ENCODE measurements at places on chromosomes 7 and 10.
A peak's percentile ranks its signal among the peaks of the same experiment; 100 is the strongest.

DNA sequence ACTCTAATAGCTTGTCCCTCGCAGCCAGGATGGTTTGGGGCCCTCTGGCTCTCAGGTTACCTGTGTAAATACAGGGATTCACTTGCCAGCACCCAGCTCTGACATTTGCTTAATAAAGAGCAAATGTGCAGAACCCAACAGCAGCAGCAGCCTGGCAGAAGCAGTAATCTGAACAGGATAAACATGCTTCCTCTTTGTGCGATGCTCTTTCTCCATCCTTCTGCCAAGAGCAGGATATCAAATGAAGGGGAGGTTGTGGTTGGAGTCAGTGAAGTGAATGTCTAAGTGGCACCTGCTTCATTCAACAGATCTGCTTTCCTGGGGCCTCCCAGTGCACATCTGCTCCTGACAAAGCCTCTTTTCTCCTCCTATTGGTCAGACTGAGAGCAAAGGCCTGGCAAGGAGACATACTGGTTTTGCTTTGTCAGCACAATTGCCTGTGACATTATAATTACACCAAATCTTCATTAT lies 130.3 kb downstream of the NRF1 start:
- DNase-seq: no peak

DNA sequence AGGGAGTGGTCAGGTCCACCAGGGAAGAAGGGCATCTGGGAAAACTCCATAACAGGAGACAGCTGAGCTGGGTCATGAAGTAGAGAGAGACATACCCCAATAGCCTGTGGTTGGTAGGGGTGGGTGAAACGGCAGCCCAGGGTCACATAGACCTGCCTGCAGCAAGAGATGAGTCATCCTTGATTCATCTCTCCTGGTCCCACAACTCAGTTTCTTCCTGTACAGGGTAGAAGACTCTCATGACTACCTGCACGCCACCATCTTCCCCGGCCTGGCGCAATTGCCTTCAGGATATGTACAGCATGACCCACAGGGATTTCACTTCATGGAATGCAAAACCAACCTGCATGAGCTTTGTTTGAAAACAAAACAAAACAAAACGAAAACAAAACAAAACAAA lies 45.1 kb upstream of the ADAM12 start:
- no peak for DNase-seq

GRCh38 chr10:87960230-87960629 lies 96.8 kb downstream of the PTEN start:
- DNase-seq: no peak

DNA sequence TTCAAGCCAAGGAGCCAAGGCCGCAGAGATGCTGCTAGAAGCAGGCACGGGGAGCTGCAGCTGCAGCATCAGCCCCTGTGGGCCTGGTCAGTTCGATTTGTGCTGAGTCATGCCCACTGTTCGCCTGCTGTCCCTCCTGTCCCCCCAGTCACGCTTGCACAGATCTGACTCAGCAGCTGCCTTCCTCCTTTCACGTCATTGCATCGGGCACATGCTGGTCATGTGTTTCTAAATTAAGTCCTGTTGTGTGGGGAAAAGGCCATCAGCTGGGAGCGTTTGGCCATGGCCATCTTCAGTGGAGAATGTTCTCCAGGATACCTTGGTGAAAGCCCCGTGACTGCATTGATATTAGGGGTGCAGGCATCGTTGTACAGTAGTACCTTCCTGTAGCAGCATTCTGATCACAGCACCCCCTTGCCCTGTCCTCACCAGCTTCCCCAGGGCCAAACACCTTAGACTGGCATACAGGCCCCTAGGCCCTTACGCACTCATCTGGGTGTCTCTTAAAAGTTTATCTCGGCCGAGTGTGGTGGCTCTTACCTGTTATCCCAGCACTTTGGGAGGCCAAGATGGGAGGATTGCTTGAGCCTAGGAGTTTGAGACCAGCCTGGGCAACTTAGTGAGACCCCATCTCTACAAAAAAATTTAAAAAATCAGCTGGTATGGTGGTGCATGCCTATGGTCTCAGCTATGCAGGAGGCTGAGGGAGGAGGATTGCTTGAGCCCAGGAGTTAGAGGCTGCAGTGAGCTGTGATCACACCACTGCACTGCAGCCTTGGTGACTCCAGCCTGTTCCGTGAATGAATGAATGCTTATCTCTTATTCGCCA lies 23.2 kb downstream of the POR start:
- no peak for DNase-seq

DNA sequence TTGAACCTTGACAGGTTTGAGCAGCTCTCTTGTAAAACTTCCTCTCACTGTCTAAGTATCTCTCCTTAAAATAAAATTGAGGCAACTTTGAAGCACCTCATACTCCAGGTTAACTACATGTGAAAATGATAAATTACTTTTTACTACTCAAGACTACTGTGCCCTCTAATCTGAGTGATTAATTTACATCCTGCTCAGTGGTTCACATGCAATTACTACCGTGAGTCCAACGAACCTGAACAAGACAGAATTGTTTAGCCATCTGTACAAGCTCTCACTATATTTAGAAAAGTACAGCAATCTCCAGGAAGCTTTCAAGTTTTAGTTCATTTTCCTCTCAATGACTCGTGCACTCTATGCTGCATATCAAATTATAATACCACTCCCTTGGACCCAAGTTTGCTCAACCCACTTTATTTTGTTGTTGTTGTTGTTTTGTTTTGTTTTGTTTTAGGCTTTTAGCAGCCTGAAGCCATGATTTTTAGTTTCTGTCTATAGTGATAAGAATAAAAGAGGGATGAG lies 21.2 kb downstream of the PDE1C start:
- DNase-seq: no peak

- DNase-seq: no peak
Observed at GRCh38 chr7:78493401-78493800, 694.8 kb downstream of the PHTF2 start.

GRCh38 chr10:11861341-11861740 lies 38.2 kb downstream of the PROSER2 start:
- no peak for DNase-seq

GRCh38 chr7:17144322-17144721 lies 154.1 kb upstream of the AHR start:
- peak; percentile 70 for DNase-seq

DNA sequence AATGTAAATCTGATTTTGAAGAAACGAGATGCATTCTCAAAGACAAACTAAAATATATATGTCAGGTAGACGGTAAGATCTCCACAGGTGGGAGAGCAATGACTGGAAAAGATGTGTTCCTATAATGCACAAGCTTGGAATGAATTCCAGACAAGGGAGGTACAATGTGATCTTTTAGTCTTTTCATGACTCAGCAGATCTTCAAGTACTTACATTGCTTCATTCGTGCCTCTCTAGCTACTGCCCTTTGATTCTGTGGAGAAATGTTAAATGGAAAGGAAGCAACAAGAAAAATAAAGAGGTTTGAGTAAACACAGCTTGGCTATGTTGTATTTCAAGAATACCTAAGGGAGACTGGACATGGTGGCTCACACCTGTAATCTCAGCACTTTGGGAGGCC lies 106.6 kb downstream of the GAD2 start:
- no peak for DNase-seq

GRCh38 chr7:3862774-3863173 lies 561.7 kb downstream of the SDK1 start:
- DNase-seq: no peak

DNA sequence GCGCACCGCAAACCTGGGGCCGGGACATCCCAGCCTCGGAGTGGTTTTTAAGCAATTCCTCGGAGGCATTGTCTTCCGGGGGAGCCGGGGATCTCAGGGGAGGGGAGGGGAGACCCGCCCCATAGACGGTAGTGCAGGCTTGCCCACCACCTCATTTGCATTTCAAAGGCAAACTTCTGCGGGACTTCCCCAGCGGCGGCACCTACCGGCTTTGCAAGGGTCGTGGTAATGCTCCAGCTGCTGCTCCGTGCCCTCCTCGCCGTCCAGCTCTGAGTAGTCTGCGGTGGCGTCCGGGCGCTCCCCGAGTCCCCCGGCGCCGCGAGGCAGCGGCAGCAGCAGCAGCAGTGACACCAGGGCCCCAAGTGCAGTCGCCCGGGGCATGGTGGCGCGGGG lies 425 bp downstream of the TLL2 start:
- peak; percentile 69 for DNase-seq

DNA sequence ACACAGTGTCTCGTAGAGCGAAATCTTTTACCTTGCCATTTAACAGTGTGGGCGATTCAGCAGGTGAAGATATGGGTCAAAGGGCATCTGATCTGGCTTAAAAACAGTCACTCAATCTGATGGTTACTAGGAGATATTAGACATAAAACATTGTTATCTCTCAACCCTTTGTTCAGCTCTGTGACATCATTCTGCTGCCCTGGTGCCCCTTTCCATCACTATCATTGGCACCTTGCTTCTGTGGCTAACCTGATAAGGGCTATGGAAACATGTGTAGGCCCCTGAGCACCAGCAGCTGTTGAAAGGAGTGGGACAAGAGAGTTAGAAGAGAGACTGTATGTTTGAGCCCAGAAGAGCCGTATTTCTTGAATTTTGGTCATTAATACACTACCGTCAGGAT lies 650.3 kb downstream of the PHTF2 start:
- no peak for DNase-seq

DNA sequence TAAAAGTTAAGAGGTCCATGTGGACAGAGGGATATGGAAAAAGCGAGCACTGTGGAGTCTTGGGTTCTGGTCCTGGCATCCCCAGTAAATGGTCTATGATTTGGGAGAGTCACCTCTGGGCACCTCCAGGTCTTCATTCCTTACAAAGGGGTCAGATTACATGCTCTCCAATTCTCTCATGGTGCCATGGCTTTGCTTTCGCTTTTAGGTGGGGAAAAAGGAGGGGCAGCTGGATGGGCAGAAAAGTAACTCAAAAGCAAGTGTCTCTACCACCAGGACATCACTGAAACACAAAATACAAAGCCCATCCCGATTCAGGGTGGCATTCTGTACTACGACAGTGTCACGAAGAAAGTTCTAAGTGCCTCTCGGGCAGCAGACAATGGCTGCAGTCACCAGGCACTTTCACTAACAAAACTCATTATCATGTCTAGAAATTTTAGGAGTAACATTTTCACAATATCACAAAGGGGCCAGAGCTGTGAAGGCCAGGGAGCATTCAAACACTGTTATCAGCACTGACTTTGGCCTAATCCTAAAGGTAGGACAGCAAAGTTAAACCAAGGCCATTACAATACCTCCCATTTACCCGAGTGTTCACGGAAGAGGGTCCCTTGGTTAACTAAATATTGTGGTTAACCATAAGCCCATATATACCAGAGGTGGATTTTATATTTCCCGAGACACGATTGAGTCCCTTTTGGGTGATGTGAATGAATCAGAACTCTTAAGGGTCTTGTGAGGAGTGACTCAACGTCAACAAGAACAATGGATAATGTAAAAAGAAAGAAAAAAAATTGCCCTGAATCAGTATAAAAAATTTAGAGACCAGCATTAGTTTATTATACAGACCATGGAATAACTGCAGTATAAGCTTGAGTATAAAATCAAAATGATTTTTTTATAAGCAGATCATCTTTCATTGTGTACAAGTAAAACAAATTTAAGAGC lies 2.5 kb downstream of the PSAP start:
- DNase-seq: no peak

- no peak for DNase-seq
Observed at GRCh38 chr10:43684292-43684559, 35.5 kb upstream of the ZNF32 start.

DNA sequence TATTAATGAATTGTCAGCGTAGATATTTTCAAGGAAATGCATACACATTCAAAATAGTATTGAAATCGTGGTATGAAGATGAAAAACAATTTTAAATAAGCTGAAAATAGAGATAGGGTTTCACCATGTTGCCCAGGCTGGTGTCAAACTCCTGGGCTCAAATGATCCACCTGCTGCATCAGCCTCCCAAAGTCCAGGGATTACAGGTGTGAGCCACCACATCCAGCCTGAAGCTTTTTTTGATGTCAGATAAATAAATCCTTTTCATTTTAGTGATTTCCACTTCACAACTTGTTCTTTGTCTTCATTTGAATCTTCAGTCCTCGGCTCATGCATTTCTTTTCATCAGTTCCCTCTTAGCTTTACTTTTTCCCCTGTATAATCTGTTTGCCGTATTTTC lies 4.6 kb downstream of the CDK13 start:
- no peak for DNase-seq

GRCh38 chr10:26573674-26574073 lies 123.8 kb upstream of the PDSS1 start:
- DNase-seq: no peak

DNA sequence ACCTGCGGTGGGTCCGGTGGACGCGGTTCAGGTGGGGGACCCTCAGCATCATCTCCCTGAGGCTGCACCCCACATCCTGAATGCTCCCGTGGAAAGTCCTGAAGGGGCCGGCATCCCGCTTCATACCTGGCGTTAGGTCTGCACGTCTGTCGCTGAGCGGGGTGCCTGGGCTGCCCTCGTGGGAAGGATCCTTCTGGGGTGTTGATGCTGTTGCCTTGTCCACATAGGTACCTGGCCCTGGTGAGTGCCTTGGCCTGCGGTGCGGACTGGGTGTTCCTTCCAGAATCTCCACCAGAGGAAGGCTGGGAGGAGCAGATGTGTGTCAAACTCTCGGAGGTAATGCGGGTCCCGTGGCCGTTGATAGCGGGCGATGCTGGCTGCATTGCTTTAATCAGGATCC lies 37.8 kb downstream of the PFKP start:
- no peak for DNase-seq

DNA sequence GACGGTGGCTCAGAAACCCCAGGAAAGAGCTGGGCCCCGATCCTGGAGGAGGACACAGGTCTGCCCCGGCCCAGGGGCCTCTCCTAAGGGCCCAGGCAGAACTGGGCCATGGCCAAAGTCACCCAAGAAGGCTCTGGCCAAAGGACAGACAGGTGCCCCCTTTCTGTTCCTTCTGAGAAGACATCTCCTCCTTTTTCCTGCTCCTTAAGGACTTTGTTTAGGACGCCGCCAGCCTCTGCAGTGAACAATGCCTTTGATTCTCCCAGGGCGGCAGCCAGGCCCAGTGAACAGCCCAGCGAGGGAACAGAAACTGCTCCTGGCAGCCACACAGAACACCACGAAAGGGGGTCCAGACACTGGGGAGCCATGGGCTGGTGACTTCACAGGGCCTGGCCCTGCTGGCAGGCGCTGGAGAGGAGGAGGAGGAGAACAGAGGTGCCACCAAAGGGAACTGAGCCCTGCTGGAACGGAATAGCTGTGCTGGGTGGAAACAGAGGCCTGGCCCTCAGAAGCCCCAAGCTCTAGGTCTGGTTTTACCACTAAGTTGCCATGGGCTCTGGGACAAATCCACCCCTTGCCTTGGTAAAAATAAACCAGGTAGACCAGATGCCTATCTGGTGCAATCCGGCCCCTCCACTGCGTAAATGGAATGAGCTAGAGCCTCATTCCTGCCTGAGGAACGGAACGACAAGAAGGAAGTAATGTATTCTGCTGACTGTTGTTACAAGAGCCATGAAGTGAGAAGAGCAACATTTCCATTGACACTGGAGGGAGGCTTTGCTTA lies 163.3 kb upstream of the RHEB start:
- DNase-seq: no peak
